Sciatic nerve (tissue), 2 donors: ENCODE measurements at places on chromosomes 16 and 17.
A peak's percentile ranks its signal among the peaks of the same experiment; 100 is the strongest.

- peak; percentile 56 for DNase-seq
Observed at GRCh38 chr17:77528516-77529327, 388.0 kb downstream of the SEC14L1 start.

GRCh38 chr17:63423963-63424362, 22.1 kb downstream of the CYB561 start:
- no peak for DNase-seq

DNA sequence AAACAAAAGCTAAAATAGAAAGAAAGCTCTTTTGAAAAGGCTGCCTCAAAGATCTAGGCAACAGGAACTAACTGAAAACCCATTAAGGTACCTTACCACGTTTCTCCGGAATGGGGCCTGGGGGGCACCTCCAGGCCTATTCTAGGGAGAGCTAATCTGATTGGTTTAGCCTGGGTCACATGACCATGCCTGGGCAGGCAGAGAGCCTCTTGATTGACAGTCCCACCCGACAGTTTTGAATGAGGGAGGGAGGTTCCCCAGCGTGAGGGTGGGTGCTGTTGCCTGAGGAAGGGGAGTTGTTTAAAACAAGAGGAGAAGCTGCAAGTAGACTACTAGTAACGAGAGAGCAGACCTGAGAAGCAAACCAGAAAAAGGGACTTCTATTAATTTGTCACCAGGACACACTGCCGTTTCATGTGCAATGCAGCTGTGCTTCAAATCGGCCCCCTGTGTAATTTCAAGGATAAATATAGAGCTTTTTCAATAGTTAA, 143.4 kb upstream of the HS3ST2 start:
- no peak for DNase-seq

GRCh38 chr16:85291302-85292148, 179.3 kb upstream of the CIBAR2 start:
- peak; percentile 86 for DNase-seq

GRCh38 chr17:14813649-14814370, 451.3 kb downstream of the PMP22 start:
- no peak for DNase-seq

GRCh38 chr16:80896776-80897175, 92.4 kb upstream of the CDYL2 start:
- no peak for DNase-seq

GRCh38 chr17:64063088-64063487, 42.7 kb upstream of the ICAM2 start:
- DNase-seq, result no peak

DNA sequence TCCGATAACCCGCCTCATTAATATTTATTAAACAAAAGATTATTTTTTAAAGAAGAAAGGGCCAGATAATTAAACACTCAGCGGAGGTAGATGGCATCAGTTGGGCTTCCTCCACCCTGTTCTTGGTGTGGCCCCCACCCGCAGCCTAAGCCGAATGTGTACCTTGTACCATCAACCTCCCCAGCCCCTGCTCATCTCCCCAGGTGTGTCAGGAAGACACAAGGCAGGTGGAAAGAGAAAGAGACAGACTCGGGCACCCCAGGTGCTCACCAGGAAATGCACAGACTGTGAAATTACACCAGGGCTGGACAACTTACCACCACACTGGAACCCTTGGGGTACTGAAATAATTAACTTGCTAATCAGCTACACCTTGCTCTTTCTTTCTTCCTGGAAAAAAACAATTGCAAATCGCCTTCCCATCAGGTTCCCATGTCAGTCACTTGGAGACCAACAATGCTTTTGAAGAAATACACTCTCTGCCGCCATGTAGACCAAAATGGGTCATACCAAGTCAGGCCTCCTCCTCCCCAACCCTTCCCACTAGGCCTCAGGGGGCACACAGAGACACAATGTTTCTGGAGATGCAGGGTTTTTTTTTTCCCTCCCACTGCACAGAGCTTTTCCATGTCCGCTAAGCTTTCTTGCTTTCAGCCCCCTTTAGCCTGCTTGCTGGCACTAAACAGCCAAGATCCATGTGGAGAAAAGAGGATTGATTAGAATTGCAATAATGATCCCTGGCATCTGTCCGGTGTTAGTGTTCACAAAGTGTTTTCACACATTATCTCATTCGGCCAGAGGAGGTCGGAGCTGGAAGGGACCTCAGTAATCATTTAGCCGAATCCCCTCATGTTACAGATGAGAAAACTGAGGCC, 8.6 kb upstream of the LHX1 start:
- no peak for DNase-seq
